Stimulated activated CD4-positive, alpha-beta T cell treated with anti-CD3 and anti-CD28 coated beads, Interleukin-12 subunit alpha, Interleukin-12 subunit beta, amount 100 ng/mL, for 4 hours (primary cell): ENCODE measurements at places on chromosomes 1 and 21.

DNA sequence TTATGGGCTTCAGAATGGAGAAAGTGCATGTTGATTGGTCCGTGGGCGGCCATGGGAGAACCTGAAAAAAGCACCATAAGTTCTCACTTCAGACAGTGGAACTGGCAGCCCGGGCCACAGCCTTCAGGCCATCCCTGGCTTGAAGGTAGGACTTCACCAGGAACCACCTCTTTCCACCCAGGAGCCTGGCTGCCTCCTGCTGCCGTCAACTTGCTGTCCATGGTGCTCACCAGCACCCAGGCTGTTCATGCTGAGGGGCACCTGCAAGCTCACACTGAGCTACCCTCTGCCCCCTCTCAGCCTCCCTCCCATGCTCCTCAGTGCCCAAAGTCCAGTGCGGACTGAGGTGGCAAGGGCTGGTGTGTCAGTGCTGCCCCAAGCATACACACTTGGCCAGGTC lies 12.9 kb upstream of the FNBP1L start:
- no peak for DNase-seq

DNA sequence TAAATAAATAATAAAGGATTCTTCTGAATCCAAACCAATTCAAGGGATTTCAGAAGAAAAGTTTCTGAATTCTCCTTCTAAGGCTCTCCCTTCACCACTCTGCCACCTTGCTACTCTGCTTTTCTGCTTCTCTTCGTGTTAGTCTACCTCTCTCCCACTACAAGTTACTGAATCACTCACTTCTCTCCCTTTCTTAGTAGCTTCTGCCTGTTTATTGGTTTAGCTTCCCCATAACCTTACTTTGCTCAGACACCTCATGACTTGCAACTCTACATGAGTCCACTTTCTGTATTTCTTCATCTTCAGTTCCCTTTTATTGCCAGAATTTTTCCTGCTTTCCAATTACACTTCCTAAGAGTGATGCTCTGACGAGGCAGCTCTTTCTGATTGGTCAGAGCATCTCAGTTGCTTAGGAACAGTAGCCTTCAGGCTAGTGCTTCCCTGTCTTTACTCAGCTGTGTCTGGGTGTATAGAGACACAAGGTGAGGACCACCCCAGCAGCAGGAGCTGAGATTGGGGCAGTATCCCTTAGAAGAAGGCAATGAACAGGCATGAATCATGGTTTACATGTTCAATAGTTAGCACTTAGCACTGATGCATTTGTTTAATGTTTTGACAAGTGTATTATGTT lies 144.6 kb downstream of the SLC30A10 start:
- no peak for DNase-seq

DNA sequence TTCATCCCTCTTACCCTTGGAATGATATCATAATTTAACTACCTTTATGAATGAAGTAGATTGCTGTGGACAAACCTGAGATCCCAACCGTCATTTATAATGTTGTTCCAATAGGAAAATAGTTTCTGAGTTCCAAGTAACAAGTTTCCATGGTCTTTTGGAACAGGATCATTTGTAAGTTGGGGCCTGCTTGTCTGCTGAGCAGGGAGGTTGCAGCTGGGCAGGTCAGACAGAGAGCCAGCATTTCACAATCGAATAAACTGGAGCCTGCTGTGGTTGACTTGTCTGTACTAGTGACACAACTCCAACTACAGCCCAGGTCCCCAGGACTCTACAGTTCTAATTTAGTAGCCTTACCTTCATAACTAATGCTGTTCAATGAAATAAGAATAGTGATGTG lies 18.6 kb upstream of the RALGPS2 start:
- DNase-seq: no peak

DNA sequence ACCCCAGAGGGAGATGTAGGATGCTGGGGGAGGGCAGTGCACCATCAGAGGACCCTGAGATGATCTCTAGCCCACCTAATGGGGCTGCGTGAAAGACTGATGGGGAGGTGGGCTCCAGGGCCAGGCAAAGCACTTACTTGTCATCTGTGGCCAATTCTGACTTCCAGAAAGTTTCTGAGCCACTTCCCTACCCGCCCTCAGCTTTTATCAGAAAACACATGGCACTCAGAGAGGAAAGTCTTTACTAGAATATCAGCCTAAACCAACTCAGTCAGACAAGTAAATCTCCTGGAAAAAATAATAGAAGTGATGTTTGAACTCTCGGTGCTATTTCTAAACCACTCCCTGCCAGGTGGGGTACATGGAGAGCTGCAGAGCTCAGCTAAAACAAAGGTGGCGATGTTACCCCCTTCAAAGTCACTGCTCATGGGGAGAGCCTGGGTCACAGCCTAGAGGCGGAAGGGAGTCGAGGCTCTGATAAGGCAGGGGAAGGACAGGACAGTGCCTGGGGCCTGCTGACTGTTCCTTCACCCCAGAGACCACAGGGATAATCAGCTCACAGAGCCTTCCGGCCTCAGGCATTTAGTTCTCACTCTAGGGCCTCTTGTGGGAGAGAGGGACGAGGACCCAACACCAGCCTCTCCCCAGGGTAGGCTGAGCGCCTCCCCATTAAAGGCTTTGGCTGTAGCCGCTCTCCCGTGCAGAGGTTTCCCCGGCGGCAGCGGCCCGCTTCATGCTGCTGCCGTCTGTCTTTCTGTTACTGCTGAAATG lies 14.2 kb downstream of the SMIM12 start:
- DNase-seq: no peak

GRCh38 chr1:3657578-3658230 lies 5.4 kb downstream of the TP73 start:
- DNase-seq: no peak

GRCh38 chr21:38956856-38957571 lies 151.3 kb downstream of the ETS2 start:
- DNase-seq: no peak

DNA sequence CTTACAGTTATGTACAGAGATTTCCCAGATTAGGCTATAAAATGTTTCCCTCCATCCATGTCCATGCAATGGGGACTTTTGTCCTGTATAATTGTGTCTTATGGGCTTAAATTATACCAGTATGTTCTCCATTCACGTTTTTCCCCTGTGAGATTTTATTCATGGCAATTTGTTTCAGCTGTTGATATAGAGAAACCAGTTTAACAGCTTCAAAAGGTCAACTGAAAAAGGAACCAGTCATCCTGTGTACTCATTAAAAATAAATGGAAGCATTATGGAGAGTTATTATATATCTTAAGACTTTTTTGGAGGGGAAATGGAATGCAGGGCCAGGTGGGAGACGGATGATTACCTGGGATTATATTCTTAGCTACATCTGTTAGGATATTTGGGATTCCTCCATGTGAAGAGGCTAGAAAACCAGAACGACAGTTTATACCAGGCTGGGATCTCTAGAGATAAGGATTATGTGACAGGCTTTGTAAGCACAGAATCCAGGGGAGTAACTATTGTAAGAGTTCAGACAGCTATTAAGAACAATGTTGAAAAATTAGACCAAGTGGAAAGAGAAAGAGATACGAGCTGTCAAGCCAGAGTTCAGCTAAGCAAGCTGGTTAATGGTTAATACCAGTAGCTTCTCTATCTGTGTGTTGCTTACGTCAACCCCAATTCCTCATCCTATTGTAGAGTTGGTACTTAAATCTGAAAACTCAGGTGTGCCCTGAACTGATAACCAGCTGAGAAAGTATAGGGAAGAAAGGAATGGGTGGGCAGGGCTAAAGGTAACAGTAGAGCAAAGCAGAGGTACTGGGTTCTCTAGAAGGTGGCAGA lies 12.4 kb upstream of the ZNF697 start:
- DNase-seq: no peak

DNA sequence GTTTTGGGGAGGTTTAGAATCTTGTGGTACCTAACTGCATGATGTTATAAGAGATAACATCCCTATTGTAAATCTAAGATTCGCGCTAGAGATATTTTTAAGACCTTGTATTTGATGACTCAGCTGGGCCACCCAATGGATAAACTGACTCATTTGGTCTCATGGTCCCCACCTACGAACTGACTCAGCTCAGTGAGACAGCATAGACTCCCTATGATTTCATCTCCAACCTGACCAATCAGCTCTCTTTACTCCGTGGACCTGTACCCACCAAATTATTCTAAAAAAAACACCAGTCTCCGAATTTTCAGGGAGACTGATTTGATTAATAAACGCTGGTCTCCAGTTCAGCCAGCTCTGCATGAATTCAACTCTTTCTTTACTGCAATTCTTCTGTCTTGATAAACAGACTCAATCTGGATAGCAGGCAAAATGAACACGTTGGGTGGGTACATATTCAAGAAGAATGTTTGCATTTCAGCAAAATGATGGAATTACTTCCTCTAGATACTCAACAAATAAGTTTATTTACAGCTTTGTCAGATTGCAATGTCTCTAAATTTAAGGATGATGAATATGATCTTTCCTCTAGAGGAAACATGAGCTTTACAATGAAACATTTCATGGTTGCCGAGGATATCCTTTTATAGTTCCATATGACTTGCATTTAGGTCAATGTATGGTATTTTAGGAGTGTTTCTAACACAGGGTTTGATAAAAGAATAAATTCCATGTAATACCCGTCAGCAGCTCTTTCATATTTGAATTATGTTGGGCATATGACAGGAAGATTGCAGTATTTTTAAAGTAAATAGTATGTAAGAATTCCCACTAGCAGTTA lies 516.6 kb upstream of the RGS18 start:
- DNase-seq: no peak

DNA sequence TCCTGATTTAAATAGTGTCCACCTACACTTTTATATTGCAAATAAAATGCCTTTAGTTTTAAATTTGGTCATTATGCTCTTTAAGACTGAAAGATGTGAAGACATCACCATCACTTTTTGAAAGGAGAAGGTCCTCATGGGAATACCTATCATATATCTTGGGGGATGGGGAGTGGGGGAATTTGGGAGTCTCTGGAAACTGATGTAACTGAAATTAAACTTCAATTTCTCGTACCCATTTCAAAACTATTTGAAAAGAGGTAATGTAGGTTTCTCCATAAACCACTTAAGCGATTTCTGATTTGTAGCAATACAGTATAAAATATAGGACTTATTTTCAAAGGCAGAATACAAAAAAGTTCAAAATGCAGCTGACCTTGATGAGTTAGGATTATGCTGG lies 924 bp downstream of the EXTL2 start:
- DNase-seq: no peak

- DNase-seq: no peak
Measured at GRCh38 chr1:173342736-173343135, 134.4 kb upstream of the PRDX6 start.

DNA sequence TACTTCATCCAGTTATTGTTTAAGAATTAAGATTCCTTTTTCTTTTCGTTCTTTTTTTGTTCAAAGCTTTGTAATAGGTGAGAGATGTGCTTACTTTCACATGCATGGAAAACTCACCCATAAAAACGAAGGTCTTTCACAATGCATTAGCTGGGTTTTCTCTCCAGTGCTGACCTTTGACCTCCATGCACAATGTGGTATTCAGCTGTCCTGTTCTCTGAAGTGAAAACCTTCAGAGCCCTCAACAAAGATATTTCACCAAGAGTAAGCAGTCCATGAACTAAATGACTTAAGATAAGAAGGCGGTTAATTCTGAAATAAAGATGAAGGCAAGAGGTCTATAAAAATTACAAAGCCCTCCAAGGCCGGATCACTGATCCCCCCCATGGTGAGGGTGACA lies 77.1 kb upstream of the IPO9 start:
- DNase-seq: no peak

- DNase-seq: no peak
Measured at GRCh38 chr1:75165264-75165663, 31.1 kb downstream of the LHX8 start.

- DNase-seq: no peak
Measured at GRCh38 chr1:206696812-206697585, 12.3 kb downstream of the MAPKAPK2 start.

DNA sequence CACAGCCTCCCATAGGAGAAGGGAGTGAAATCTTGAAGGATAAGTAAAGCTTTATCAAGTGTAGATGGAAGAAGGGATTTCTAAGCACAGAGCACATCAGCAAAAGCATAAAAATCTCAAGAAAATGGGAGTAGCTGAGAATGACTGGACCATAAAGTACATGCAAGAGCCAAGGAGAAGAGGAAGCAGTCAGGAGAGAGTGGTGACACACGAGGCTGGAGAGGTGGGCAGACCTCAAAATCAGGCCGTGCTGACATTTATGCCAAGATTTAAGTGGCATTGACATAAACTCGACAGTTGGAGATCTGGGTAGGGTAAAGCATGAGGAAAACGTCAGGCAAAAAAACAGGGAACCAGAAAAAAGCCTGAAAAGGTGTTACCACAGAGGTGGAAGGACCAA lies 62.3 kb downstream of the GFI1 start:
- DNase-seq: no peak

DNA sequence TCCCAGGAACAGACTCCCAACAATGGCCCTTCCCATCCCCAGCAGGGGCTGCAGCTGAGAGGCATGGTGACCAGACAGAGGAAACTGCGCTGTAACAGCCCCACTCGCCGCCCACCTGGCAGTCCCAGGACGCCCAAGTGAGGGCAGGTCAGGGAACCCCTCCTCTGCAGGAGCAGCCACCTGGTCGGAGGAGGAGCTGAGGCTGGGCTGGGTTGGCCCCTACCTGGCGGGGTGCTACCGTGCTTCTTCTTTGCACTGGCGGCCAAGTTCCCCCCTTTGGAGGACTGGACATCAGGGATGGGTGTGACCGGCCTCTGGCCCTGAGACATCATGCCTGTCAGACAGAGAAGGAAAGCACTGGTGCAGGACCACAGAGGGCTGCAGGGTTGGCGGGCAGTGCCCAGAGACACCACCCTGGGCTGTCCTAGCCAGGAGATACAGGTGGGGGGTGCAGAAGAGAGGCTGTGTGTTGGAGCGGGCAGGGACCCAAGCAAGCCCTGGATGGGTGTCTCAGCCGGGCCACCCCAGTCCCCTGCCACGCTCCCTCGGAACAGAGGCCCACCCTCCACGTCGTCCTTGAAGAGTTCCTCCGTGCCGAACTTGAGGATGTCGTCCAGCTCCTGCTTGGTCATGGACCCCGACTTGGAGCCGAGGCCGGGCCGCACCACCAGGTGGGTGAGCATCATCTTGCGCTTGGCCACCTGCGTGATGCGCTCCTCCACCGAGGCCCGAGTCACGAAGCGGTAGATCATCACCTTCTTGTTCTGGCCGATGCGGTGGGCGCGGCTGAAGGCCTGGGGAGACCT lies 51.6 kb downstream of the CHD5 start:
- DNase-seq: no peak

DNA sequence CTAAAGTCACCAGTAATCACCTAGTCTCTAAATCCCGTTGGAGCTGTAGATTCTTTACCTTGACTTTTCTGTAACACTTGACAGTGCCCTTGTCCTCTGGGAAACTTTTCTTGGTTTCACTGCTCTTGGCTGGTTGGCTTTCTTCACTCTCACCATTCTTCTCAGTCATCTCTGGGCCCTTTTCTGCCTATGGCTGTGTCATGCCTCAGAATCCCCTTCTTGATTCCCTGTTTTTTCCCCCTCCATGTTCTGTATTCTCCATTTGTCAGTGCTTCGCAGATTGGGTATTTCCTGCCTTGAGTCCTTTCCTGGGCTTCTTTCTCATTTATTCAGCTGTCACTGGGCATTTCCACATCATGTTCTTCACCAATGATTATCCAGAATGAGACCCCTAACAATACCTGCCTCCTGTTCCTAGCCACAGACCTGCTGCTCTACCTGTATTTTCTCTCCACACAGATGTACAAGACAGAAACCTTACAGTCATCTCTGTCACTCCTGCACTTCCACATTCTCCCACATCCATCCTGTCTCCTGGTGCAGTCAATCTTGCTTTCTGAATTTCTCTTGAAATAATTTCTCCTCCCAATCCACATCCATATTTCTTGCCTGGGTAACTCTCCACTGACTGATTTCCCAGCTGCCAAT lies 14.7 kb downstream of the UCK2 start:
- no peak for DNase-seq
